ENCODE measurements at places on chromosomes 13 and 19.
A peak's percentile ranks its signal among the peaks of the same experiment; 100 is the strongest.

DNA sequence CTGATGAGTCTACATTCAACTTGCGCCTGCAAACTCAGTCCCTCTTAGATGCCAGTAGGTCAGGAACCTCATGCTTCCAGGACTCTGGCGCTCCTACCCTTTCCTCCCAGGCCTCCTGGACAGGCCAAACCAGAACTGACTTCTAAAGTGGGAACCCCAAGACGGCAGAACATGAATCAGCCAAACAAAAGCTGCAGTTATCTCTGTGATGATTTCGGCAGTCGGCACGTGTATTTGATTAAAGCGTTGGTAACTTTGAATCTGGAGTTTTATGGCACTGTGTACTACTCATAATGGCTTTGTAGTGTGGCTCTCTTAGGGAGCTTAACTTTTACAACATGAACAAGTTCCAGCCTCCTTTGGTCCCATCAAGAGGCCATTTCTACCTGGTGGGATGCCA, 13.7 kb downstream of the ACTN4 start:
- no peak for DNase-seq

- DNase-seq: peak; percentile 77
Measured at GRCh38 chr19:45886427-45887199, 672 bp upstream of the IRF2BP1 start.

DNA sequence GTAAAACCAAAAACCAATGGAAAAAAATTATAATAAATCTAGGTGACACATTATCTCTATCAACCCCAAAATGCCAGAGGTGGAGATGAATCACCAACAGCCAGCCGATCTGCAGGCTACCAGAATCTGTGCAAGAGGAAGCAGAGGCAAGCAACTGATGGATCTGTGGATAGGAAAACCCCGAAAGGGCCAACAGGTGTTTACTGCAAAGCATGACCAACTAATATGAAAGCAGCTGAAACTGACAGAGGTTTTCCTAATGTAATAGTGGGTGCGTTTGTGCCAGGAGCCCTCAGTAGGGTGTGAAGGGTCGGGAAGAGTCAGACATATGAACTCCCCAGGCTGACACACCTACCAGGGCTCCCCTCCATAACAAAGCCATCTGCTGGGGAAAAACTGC, 554.6 kb downstream of the RFC3 start:
- DNase-seq: no peak

DNA sequence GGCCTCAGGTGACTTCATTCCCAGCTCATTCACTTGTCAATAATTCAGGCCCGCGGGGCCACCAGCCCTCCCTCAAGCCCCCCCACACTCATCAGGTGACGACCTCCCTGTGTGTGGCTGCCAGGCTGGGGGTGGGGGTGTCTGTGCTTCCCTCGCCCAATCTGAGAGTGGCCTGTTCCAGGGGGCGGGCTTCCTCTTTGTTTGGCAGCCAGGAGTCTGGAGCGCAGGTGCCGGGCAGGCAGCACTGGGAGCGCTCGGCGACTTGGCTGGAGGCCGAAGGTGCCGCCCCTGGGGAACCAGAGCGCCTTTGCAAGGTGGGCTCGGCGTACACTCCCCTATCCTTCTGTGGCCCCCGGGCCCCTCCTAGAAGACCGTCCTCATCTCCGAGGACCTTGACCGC, 5.4 kb upstream of the ZNF98 start:
- no peak for DNase-seq

DNA sequence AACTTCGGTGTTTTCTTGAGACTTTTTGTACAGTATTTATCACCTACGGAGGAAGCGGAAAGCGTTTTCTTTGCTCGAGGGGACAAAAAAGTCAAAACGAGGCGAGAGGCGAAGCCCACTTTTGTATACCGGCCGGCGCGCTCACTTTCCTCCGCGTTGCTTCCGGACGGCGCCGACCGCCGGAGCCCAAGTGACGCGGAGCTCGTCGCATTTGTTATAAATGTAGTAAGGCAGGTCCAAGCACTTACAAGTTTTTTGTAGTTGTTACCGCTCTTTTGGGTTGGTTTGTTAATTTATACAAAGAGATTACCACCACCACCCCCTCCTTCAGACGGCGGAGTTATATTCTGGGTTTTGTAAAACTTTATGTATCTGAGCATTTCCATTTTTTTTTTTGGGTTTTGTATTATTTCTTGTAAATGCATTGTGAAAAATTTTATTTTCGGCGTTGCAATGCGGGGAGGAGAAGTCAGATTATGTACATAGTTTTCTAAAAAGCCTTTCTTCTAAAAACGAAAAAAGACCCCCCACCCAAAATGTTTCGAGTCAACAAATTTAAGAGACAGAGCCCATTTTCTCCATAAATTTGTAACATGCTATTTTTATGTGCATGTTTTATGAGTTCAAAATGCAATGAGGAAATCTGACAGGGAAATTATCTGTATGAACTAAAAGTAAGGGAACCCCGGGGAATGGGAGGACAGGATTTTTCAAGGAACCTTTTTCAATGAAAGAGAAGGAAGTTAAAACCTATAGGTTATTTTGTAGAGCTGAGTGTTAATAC, 2.3 kb downstream of the SOX1 start:
- DNase-seq: no peak

DNA sequence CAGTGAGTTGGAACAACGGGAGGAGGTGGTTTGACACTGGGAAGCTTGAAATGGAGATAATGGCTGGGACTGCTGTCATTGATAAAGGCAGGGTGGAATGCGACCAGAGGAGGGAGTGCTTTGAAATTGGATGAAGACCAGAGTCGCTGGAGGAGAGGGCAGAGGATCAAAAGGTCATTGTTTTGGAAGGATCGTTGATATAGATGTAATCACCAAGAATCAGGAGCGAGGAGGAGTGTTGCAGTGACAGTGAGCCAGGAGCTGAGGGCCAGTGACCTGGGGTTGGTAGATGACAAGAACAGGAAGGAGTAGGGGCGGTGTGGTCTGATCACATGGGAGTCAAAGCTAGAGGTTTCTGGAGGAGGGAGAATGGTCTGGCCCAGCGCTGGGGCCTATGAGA, 25.3 kb downstream of the TM9SF2 start:
- no peak for DNase-seq

DNA sequence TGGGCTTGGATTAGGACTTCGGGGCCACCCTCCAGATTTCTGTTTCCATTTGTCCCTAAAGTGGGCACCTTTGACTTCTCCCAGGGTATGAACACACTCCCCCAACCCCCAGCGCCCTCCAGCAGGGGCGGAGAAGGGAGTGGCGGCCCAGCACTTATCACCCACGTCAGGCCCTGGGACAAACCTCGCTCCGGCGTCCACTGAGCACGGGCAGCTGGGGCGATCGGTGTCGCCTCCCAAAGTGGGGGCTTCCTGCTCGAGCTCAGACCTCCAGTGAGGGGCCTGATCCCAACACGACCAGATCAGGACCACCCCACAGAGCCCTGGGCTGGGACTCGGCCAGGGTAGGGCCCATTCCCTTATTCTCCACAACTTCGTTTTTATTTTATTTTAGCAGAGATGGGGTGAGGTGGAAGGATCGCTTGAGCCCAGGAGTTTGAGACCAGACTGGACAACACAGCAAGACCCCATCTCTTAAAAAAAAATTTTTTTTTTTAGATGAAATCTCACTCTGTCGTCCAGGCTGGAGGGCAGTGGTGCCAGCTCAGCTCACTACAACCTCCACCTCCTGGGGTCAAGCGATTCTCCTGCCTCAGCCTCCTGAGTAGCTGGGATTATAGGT, 3.7 kb upstream of the TCF3 start:
- DNase-seq: no peak

- no peak for DNase-seq
Measured at GRCh38 chr19:47595944-47596343, 13.0 kb upstream of the BICRA start.

DNA sequence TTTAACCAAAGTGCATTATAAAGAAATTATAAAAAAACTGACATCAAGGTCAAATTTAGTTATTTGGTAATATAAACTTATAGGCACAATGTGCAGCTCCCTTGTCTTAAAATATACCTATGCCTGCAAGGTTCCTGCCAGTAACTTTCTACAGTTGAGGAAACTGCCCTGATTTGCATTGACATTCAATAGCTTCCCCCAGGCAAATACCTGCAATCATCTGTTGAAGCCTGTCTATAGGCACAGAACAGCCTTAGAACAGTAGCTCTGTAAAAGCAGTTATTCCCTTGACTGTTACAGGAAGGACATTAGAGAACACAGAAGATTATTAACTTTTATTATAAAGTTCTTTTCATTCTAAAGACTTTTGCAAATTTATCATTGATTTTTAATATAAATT, 1239.5 kb downstream of the PCDH9 start:
- DNase-seq: no peak

- no peak for DNase-seq
Measured at GRCh38 chr19:47658431-47659348, 49.8 kb downstream of the BICRA start.

- no peak for DNase-seq
Measured at GRCh38 chr13:73278186-73278585, 219.4 kb downstream of the KLF5 start.

- no peak for DNase-seq
Measured at GRCh38 chr19:50669302-50670101, 20.3 kb downstream of the C19orf81 start.

GRCh38 chr13:24242100-24242499, 67.3 kb upstream of the C1QTNF9 start:
- DNase-seq: no peak

- DNase-seq: no peak
Measured at GRCh38 chr19:21947775-21948174, 63.0 kb downstream of the ZNF208 start.

GRCh38 chr19:35153701-35154524, 622 bp upstream of the FXYD5 start:
- DNase-seq: no peak

DNA sequence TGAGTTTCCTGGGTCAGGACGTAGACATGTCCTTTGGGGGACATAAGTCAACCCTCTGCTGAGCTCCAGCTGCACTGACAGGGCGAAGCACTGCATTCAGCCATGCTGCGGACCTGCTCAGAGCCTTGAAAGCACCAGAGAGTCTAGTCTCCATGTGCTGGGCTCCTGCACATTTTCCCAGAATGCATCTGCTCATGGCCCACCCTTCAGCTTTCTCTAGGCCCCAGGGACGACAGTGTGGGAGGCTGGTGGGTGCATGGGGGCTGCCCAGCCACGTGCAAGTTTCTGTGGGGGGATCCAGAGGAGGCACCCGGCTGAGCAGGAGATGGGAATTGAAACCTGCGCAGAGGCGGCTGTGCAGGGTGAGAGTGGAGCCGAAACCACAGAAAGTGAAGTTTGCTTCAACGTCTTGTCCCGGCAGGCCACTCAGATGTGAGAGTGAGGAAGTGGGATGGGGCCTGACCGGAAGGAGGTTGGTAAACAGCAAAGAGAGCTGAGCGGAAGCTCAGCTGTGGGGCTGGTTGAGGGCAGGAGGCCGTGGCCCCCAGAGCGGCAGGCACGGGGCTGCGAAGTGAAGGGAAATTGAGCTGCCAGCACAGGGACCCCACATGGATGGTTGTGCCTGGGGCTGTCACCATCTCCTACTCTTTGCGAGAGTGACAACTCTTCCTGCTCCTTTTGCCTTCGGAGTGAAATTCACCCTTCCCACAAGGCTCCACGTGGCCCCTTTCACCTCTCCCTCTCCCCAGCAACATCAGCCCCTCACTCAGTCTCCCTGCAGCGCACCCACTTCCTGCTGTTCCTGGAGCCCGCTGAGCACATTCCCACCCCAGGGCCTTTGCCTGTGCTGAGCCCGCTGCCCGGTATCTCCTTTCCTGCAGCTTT, 11.8 kb downstream of the PGLS start:
- DNase-seq: no peak

GRCh38 chr19:18279516-18280246, 1.7 kb downstream of the JUND start:
- no peak for DNase-seq

- no peak for DNase-seq
Measured at GRCh38 chr19:8445488-8446001, 770 bp downstream of the HNRNPM start.

DNA sequence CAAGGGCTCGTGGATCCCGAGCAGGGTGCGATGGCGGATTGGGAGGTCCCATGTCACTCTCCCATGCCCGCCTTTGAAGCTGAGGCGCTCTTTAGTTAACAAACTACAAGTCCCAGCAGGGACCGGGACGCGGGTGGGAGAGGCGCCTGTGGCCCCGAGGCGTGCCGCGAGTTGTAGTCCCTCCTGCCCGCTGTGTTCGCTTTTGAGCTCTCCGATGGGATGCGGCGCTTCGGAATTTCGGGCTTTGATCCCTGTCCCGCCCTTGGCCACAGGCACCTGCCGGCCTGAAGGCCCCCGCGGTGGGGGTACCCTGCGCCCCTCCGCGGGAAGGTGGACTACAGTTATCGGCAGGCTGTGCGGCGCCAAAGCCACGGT, 11.0 kb downstream of the CYTH2 start:
- no peak for DNase-seq

DNA sequence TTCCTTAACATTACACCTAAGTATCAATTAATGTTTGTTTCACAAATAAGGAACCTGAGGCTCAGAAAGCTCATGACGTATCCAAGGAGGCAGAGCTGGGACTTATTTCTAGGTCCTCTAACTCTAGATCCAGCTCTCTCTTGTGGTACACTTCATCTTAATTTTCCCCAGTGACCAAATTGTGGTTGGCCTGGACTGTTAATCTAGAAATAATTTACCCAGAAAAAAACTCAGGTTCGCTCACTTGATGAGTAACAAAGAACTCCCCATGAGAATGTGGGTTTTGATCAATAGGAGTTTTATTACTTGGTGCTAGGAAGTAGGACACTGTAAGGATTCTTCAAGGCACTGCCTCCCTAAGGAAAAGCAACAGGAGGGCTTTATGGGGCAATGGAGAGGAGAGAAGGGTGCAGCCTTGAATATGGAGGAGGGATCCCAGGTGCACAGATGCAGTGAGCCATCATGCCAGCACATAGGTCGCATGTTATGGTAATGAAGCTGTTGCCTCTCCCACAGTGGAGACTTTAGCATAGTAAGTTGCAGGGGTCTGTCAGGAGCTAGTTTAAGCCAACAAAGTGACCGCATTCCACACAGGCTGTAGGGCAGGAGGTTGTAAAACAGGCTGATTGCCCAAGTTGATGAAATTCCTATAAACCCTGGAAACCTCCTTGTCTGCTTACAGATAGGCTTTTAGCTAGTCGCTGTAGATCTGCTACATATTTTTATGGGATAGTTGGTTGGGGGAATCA, 14.7 kb downstream of the RAP2A start:
- no peak for DNase-seq

GRCh38 chr13:51623473-51623872, 39.2 kb downstream of the WDFY2 start:
- peak; percentile 69 for DNase-seq

GRCh38 chr13:108120302-108120701, 95.0 kb downstream of the LIG4 start:
- no peak for DNase-seq

Measured in HFF-Myc (cell line).